ENCODE measurements at places on chromosomes 13 and 19. TPM values are rescaled to one million over a fixed set of nuclear protein-coding genes. Genes with fewer than 3 reads are reported as not detected.

The PSG6 gene
- total RNA-seq = not detected

The CYP4F11 gene
- 0.34 TPM for total RNA-seq

The LRG1 gene
- total RNA-seq = 1.1 TPM

The SMARCA4 gene
- total RNA-seq = 53.6 TPM

The ACP7 gene
- total RNA-seq = not detected

The SIGLEC9 gene
- 5.1 TPM for total RNA-seq

The RNF225 gene
- total RNA-seq = not detected

The VSTM1 gene
- total RNA-seq = not detected

The CYP2S1 gene
- 1.3 TPM for total RNA-seq

The UBL5 gene
- total RNA-seq = 466 TPM

The HCST gene
- 6.9 TPM for total RNA-seq

The ZSCAN4 gene
- 0.13 TPM for total RNA-seq

The PLIN4 gene
- total RNA-seq = 331 TPM

The AMER2 gene
- not detected for total RNA-seq

The PRTN3 gene
- total RNA-seq = not detected

The CFD gene
- 861 TPM for total RNA-seq

The ELL gene
- total RNA-seq = 18.7 TPM

The SYT3 gene
- total RNA-seq = 0.24 TPM

The DCLK1 gene
- total RNA-seq = 18.2 TPM

The GRIN2D gene
- total RNA-seq = 0.47 TPM
